ENCODE measurements at places on chromosomes 16 and 17. TPM values are rescaled to one million over a fixed set of nuclear protein-coding genes. Genes with fewer than 3 reads are reported as not detected.

Gene C17orf50
- total RNA-seq = not detected

DNA sequence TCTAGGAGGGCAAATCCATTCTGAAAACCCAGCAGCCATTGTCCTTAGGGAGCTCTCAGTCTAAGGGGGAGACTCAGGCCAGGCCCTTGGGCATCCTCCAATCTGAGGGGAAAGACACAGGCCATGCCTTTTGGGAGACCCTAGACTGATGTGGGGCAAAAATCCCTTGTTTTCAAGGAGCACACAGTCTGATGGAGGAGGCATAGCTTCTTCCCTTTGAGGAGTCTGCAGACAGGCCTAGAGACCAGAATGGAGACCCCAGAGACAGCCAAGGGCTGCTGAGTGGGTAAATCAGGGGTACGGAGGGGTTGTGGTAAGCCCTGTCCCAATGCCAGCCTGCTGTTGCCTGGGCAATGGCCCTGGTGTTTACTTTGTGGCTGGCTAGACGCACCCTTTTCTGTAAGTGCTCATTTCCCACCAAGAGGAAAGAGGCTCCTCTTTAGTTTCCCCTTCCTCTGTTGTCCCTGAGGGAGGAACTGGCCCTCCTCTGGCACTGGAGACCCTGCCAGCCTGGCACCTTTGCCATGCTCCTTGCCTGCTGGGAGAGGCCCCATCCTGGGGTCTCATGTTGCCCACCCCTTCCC is 19.3 kb downstream of the ARHGAP23 start:
- peaks cover 21% of the 10 kb centered on the region for H3K27me3 ChIP-seq
- no peaks in the 10 kb centered on the region for H3K4me1 ChIP-seq
- H3K4me3 ChIP-seq = no peak overlapping the region
- no peaks in the 10 kb centered on the region for H3K36me3 ChIP-seq

GRCh38 chr17:15255713-15256454 is 9.2 kb downstream of the PMP22 start:
- H3K4me3 ChIP-seq = no peak overlapping the region
- peaks cover 21% of the 10 kb centered on the region for H3K4me1 ChIP-seq
- no peak for DNase-seq
- no peaks in the 10 kb centered on the region for H3K36me3 ChIP-seq

Gene TCAP
- total RNA-seq = 1.4 TPM

- H3K36me3 ChIP-seq = peaks cover 2% of the 10 kb centered on the region
- H3K4me1 ChIP-seq = peaks cover 1% of the 10 kb centered on the region
- H3K4me3 ChIP-seq = no peak overlapping the region
- no peak for DNase-seq
- H3K27me3 ChIP-seq = peaks cover 1% of the 10 kb centered on the region
- no peak overlapping the region for H3K27ac ChIP-seq
Observed at GRCh38 chr16:30060346-30060745, 5.2 kb upstream of the ALDOA start.

Gene OR2C1
- not detected for total RNA-seq

DNA sequence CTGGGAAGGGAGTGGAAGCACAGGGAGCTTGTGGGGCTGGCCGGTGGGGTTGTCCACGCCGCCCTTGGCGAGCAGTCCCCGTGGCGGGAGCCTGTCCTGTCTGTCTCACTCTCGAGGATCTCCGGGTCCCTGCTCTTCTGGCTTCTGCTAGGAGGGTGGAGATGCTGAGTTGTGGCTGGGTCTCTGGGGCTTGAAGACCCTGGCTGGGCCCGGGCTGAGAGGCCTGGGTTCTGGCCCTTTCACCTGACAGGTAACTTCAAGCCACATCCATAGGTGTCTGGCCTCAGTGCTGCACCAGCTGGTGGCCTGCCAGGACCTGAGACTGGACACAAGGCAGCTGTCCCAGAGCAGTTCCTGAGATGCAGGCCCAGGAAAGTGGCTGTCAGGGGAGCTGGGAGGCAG is 46.7 kb downstream of the PRMT7 start:
- peaks cover 40% of the 10 kb centered on the region for H3K4me1 ChIP-seq
- no peak overlapping the region for H3K27ac ChIP-seq
- no peak overlapping the region for H3K4me3 ChIP-seq
- DNase-seq = no peak
- peaks cover 52% of the 10 kb centered on the region for H3K36me3 ChIP-seq

DNA sequence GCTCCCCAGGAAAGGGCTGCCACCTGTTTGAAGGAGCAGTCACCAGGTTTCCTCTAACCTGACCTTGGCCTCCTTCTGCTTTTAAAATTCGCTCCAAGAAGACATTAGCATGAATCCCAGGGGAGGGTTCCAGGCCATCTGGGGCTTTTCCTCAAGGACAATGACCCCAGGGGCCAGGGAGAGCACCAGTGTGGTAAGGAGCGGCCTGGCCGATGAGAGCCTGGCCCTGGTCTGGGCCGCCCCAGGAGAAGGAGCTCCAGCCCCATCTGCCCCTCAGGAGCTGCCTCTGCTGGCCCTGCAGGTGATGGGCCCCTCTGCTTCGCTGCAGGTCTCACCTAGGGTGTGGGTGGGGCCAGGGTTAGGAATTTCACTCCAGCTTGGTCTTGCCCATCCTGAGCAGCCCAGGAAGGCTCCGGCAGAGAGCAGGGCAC is 209.2 kb upstream of the TNRC6C start:
- no peaks in the 10 kb centered on the region for H3K27me3 ChIP-seq
- no peaks in the 10 kb centered on the region for H3K4me1 ChIP-seq

GRCh38 chr16:54280751-54281150 is 5.8 kb downstream of the IRX3 start:
- no peak overlapping the region for H3K27ac ChIP-seq
- H3K27me3 ChIP-seq = peaks cover 50% of the 10 kb centered on the region
- no peak overlapping the region for H3K4me3 ChIP-seq

GRCh38 chr16:67954421-67955196 is 10.7 kb upstream of the LCAT start:
- no peaks in the 10 kb centered on the region for H3K27me3 ChIP-seq
- H3K36me3 ChIP-seq = peaks cover 8% of the 10 kb centered on the region
- no peak overlapping the region for H3K4me3 ChIP-seq

DNA sequence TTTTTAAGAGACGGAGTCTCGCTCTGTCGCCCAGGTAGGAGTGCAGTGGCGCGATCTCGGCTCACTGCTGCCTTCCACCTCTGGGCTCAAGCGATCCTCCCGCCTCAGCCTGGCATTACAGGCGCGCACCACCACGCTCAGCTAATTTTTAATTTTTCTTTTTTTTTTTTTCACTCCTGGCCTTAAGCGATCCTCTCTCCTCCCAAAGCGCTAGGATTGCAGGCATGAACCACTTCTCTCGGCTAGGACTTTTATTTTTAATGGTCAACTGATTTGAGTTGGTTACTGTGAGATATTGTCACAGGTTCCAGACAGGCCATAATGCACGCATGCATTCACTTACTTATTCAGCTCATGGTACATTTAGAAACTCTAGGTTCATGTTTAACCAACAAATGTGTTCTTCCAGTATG is 888 bp downstream of the PIGW start:
- peaks cover 37% of the 10 kb centered on the region for H3K36me3 ChIP-seq
- H3K27ac ChIP-seq = peak overlapping the region; percentile 99
- H3K27me3 ChIP-seq = no peaks in the 10 kb centered on the region
- H3K4me3 ChIP-seq = peak overlapping the region; percentile 98
- no peak for DNase-seq

- no peak for DNase-seq
- H3K27ac ChIP-seq = no peak overlapping the region
- H3K27me3 ChIP-seq = no peaks in the 10 kb centered on the region
- peaks cover 36% of the 10 kb centered on the region for H3K4me1 ChIP-seq
- no peaks in the 10 kb centered on the region for H3K36me3 ChIP-seq
Observed at GRCh38 chr17:43372273-43372911, 26.4 kb upstream of the ARL4D start.

DNA sequence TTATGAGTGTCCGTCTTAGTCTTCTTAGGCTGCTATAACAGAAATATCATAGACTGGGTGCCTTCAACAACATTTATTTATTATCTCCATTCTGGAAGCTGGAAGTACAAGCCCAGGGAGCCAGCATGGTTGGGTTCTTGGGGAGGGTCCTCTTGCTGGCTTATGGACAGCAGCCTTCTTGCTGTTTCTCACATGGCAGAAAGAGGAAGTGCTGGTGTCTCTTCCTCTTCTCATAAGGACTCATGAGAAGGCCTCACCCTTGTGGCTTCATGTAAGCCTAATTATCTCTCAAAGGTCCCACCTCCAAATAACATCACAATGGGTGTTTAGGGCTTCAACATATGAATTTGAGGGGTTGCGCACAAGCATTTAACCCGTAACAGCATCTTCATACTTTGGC is 207.0 kb upstream of the COX10 start:
- DNase-seq = no peak
- H3K4me3 ChIP-seq = no peak overlapping the region
- peaks cover 1% of the 10 kb centered on the region for H3K36me3 ChIP-seq
- no peaks in the 10 kb centered on the region for H3K4me1 ChIP-seq

Gene KCNJ16
- not detected for total RNA-seq

Gene SNAI3
- 2.4 TPM for total RNA-seq

- peaks cover 9% of the 10 kb centered on the region for H3K27me3 ChIP-seq
- H3K36me3 ChIP-seq = no peaks in the 10 kb centered on the region
- peak overlapping the region; percentile 84 for H3K27ac ChIP-seq
Observed at GRCh38 chr16:79272141-79272577, 328.4 kb downstream of the MAF start.

GRCh38 chr17:18319604-18320256 is 4.6 kb downstream of the SMCR8 start:
- peaks cover 16% of the 10 kb centered on the region for H3K36me3 ChIP-seq
- H3K27me3 ChIP-seq = peaks cover 2% of the 10 kb centered on the region
- peak overlapping the region; percentile 30 for H3K4me3 ChIP-seq
- H3K4me1 ChIP-seq = peaks cover 58% of the 10 kb centered on the region
- no peak for DNase-seq

All from activated T-helper 1 cell treated with anti-CD3 and anti-CD28 coated beads, Interleukin-12 subunit alpha, Interleukin-12 subunit beta, Interleukin-2, Interleukin-4 antibody, amounts not matched to agents 30 ng/mL and 10 ng/mL and 1 ng/mL, durations not matched to agents 14 hours and 24 hours and 36 hours (primary cell).